Stimulated activated CD4-positive, alpha-beta T cell treated with anti-CD3 and anti-CD28 coated beads, Interleukin-15, amount 100 ng/mL, for 1 hour (primary cell): ENCODE measurements at places on chromosomes 4 and X.

- DNase-seq: no peak
Observed at GRCh38 chr4:120796271-120796670, 126.3 kb downstream of the PRDM5 start.

- no peak for DNase-seq
Observed at GRCh38 chrX:7347465-7347864, 199.5 kb upstream of the PUDP start.

DNA sequence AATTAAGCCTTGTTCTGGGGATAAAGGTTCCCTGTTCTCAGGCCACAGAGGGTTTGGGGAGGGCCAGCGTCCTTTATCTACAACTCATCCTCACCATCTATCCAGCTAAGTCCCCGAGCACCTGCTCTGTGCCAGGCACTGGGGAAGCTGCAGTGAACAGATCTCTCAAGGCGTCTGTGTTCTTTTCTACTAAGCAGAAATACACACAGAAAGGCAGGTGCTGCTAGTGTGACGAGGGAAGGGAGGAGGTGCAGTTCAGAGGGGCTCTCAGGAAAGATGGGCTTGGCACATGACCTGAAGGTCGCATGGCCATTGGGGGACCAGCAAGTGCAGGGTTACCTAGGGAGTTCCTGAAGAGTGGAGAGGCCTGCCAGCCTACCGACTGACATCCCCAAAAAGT lies 352.2 kb downstream of the NR3C2 start:
- DNase-seq: no peak

GRCh38 chrX:153685751-153686696 lies 1.7 kb upstream of the SLC6A8 start:
- DNase-seq: no peak

DNA sequence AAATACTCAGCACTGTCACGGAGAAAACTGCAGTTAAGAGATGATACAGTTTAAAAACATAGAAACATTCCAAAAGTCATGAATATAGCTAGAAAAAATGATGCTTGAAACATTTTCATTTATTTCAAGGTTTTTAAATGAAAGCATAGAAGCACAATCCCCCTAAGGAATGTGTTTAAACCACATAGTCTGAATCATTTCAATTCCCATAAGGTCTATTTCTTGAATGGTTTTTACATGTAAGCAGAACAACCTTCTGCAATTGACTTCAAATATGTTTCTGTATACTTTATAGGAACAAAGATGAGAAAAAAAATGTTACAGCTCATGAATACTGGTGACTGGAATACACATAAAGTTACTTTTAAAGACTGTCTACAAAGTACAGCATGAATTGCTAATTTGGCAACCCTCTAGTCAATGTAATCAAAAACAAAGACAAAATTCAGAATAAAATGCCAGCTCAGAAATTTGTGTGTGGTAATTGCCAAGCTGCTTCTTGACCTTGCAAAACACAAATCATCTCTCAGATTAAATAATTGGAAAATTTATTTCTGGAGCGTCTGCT lies 886.4 kb upstream of the ADGRL3 start:
- no peak for DNase-seq
